ENCODE measurements at places on chromosomes 1 and 21. TPM values are rescaled to one million over a fixed set of nuclear protein-coding genes. Genes with fewer than 3 reads are reported as not detected.

The DENND2D gene
- total RNA-seq = not detected

The SFT2D2 gene
- 52.9 TPM for total RNA-seq

The NUDT4B gene
- total RNA-seq = not detected

The GLIS1 gene
- total RNA-seq = not detected

The FAM72A gene
- 11.2 TPM for total RNA-seq

The ZSWIM5 gene
- total RNA-seq = 13.1 TPM

The CFHR4 gene
- total RNA-seq = not detected

The S100A6 gene
- total RNA-seq = not detected

The HRNR gene
- not detected for total RNA-seq

The CELA2B gene
- total RNA-seq = not detected

The DDR2 gene
- total RNA-seq = 2.6 TPM

The OR2T27 gene
- not detected for total RNA-seq
